ENCODE measurements at places on chromosomes 3 and 15.

DNA sequence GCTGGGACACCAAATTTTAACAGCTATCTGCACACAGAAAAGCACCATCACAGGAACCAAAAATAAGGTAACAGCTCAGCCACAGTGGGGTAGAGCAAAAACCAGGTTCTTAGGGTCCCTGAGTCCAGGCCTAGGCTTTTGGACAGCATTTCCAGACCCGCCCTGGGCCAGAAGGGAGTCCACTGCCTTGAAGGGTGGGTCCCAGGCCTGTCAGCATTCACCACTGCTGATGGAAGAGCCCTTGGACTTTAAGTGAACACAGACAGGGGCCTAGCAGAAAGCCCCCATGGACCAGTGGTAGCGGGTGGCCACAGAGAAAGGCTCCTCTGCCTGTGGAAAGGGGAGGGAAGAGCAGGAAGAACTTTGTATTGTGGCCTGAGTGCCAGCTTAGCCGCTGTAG is 56.4 kb downstream of the PLCH1 start:
- DNase-seq, result no peak

DNA sequence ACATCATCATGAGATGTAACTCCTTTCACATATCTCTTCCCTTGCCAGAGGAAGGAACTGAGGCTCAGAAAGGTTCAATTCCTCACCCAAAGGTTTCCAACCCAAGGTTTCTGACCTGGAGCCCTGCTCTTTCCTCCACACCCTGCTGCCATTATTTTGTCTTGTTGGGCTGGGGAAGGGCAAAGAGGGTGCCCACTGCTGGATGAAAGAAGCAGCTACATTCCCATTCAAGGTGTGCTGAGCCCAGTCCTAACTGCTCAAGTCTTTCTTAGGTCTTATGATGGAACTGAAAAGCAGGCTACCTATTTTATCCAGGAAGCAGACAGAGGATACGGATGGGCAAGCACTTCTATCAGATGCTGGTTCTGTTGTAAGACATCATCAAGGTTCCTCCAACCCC is 258.0 kb upstream of the CTDSPL start:
- no peak for DNase-seq

GRCh38 chr3:143483214-143483613 is 363.6 kb downstream of the CHST2 start:
- no peak for DNase-seq

GRCh38 chr3:176967522-176967921 is 229.8 kb downstream of the TBL1XR1 start:
- DNase-seq, result no peak

Data from OCI-M1 (cell line).